ENCODE measurements at places on chromosomes 1 and 21. TPM values are rescaled to one million over a fixed set of nuclear protein-coding genes. Genes with fewer than 3 reads are reported as not detected.
A peak's percentile ranks its signal among the peaks of the same experiment; 100 is the strongest.

DNA sequence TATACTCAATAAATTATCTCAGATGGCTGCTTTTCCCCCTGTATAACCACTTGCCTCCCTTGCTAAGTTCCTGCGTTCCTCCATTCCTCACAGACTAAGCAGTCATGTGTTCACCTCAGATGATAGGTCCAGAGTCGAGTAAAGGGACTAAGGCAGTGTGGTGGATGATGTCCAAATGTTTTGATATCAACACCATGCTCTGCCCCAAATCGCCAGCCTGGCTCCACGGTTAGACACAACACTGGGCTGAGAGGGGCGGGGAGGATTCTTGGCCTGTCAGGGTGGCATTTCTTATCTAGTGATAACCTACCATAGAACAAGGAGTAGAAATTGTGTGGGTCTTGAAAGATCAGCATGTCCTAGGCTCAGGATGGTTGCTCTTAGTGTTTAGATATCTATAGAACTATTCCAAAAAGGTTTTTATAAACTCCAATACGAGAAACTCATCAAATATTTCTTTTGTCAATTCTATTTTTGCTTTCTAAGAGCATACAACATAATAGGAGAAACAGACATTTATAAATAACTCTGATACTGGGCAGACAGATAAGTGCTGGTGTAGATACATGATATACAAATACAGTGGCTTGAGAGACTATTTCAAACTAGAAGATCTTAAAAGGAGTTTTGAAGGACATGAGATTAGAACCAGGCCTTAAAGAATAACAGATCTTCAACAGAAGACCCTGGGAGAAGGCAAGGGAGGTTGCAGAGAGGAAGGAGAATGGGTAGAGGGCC lies 21.5 kb downstream of the GJA5 start:
- no peak for DNase-seq

GRCh38 chr1:8598060-8598724 lies 219.2 kb downstream of the RERE start:
- no peak for DNase-seq

GRCh38 chr1:3307359-3307758 lies 147.1 kb upstream of the ARHGEF16 start:
- DNase-seq: no peak

DNA sequence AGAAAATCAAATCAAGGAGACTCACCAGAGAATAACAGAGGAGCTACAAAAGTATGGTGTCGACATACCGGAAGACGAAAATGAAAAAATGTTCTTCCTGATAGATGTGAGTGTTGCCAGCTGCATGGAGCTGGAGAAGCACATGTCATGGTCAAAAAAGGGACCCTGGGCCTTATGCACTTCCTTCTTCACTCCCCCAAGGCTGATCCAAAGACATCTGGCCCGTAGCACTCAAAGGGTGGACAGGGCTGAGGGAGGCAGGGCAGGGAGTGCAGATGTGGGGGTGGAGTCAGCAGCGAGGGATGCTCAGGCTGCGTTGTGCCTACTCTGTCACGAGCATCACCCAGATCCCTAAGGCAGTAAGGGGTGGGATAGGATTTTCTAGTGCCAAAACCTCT lies 19.4 kb downstream of the MX1 start:
- DNase-seq: no peak

- DNase-seq: no peak
These were observed 75.2 kb upstream of the S1PR1 start for GRCh38 chr1:101161619-101162018.

DNA sequence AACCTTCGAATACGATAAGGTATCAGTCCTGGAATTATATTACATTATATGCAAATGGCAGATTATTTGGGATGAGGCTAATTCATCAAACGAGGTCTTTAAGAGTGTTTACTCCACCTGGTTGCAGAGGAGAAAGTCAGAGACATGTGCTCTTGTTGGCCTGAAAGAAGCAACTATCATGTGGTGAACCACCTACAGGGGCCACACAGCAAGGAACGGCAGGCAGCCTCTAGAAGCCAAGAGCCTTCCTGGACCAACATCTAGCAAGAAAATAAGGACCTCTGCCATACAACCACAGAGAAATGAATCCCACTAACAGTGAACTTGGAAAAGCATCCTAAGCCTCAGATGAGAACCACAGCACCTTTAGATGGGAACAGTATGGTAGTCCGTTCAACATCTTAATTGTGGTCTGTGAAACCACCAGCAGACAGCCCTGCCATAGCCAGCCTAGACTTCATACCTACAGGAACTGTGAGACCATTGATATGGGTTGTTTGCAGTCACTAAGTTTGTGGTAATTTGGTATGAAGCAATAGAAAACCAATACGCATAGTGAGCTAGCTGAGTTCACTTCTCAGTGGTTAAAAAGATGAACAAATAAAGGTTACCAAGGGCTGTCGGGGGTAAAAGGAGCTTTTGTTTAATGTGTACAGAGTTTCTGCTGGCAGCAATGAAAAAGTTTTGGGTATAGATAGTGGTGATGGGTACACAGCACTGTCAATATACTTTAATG lies 345.7 kb upstream of the RUNX1 start:
- no peak for DNase-seq

- peak; percentile 78 for DNase-seq
These were observed at the start of gene TRIM46 for GRCh38 chr1:155173478-155174323. Gene TRIM46, plus strand, starts transcription at chr1:155173849. Its CDS starts 118 bp downstream, at chr1:155173967.

DNA sequence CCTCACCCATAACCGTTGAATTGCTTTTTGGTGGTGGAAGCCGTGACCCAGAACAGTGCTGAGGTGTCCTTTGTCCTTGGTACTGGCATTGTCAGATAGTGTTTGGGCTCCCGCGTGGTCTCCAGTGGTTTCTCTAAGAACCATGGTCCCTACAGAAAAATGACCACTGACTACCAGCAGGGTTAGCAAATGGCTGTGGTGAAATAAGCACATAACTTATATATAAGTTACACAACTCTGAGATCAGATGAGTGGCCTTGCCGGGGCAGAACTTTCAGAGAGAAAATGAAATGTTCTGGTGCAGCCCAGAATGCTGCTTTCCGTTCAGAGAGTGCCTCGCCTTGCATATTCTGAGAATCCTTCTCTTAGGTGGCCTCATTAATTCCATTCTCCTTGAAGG lies 5.0 kb downstream of the SLC37A1 start:
- no peak for DNase-seq

- no peak for DNase-seq
These were observed 46.0 kb upstream of the OLIG2 start for GRCh38 chr21:32979598-32980268.

DNA sequence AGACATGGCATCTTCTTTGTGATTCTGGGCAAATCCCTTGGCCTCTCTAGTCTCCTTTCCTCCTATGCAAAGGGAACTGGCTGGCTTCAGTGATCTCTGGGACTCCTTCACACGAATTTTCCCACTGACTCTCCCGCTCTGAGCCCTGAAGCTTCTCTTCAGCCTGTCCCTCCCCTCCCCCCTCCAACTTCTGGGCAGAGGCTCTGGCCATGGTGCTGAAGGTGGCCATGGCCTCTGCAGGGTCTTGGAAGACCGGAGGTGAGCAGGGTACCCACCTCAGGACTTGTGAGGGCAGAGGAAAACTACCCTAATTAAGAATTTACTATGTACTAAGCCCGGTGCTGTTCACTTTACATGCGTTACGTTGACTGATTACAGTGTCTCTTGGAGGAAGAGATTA lies 29.4 kb upstream of the POU3F1 start:
- no peak for DNase-seq

GRCh38 chr1:229378586-229379367 lies 35.9 kb upstream of the CCSAP start:
- DNase-seq: no peak

DNA sequence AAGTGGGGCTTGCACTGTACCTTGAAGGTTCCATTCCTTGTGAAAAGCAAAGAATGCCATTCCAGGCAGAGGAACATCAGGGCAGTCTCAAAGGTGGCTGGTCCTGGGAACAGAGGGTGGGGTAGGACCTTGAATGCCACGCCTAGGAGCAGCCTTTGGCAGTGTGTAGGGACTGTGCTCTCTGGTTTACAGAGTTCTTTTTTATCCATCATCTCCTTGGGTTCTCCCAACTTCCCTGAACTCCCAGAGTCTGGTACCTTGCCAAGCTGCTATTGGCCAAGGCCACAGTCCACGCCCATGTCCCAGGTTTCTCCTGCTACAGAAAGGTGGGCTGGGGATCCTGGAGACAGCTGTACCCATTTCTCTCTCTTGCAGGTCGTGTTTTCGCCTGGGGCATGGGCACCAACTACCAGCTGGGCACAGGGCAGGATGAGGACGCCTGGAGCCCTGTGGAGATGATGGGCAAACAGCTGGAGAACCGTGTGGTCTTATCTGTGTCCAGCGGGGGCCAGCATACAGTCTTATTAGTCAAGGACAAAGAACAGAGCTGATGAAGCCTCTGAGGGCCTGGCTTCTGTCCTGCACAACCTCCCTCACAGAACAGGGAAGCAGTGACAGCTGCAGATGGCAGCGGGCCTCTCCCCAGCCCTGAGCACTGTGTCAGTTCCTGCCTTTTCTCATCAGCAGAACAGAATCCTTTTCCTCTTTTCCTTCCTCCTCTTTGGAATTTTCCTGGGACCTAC lies 15.3 kb upstream of the TRNAU1AP start:
- no peak for DNase-seq

DNA sequence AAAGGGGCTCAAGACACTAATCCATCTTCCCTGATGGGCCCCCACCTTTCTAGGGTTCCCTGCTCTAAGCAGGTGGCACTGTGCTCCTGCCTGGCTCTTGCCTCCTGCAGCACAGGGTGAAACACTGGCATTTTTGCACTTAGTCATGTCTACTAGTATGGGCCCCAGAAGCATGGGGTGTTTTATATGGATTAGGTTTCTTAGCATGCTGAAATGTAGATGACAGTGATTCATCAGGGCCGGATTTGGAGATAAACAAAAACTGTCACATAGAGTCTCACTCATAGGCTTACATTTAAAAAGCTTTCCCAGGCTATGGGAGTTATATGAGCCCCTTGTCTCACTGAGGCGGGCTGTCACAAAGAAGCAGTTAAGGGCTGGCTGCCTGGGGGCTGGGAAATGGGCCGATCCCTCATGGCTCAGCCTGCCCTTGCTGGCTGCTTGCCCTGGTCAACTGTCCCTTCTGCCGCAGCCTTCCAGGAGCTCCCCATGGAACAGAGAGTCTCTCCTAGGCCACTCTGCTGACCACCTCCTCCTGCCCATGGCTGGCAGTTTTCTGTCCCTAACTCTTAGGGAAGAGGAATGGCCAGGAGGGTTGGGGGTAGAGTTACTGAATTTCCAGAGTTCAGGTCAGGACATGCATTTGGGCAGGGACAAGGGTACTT lies 6.5 kb downstream of the GALNT2 start:
- no peak for DNase-seq

Gene LRRC39
- total RNA-seq: 2.0 TPM

Gene HUNK
- not detected for total RNA-seq

Gene LAX1
- 13.7 TPM for total RNA-seq

Gene SDHC
- 41.5 TPM for total RNA-seq

Gene APCS
- not detected for total RNA-seq

All from CD8-positive, alpha-beta T cell (primary cell).